ENCODE measurements at places on chromosomes 13 and 19.

DNA sequence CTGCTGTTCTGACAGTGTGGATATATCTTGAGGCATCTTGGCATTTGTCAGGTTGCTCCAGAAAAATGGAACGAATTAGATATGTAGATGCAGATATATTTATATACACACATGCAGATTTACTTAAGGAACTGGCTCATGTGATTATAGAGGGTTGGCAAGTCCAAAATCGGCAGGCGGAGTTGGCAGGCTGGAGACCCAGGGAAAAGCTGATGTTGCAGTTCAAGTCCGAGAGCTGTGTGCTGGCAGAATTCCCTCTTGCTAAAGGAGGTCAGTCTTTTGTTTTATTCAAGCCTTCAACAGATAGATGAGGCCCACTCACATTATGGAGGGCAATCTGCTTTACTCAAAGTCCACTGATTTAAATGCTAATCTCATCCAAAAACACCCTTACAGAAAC is 24.4 kb upstream of the CSNK1A1L start:
- no peak for DNase-seq

DNA sequence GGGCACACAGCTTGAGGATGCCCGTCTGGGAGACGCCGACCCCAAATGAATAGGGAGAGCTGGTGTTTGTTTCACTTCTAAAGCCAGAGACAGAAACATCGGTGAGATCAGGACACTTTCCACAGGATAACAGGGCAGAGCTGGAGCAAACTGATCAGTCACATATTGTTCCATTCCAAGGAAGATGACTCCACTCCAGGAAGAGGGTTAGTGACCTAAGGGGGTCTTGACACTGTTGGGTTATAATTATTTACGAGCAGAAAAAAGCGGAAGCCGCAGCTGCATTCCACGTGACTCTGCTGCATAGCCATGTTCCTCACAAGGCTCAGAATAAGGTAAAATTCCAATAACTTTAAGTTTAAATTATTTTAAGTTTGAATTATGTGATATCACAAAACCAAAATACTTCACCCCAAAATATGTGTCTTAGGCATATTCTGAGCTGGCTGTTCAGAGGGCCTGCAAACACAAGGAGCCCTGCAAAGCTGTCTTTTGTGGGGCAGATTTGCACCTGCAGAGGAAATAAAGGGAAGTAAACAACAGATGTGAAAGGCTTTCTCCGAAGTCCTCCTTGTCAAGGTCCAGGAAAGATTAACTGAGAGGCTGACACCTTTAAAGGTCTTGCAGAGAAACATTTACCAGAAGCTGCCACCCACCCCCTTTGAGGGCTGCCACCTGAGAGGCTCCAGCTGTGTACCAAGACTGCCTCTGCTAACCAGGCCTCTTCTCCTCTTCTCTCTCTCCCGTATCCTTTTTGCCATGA is 819.2 kb downstream of the UQCRFS1 start:
- DNase-seq: no peak

DNA sequence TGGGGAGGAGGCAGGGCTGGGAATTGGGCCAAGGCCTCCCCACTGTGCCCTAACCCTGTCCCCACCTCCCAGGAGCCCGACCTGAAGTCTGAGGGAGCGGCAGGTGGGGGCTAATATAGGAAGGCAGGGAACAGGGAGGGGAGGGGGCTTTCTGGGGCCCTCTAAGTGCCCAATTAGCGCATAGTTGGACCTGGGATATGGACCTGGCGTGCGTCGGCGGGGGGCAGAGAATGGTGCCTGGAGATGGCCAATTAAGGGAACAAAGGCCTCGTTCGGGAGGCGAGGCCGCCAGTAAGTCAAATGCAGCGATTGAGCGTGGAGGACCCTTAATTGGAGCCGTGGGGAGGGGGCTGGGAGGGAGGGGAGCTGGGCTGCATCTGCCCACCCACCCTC is at the start of gene C19orf85:
Gene C19orf85 (minus strand): TSS at position 90 of the 393 bp plus-strand sequence. CDS start 197 bp downstream, outside the sequence.
- DNase-seq: no peak

DNA sequence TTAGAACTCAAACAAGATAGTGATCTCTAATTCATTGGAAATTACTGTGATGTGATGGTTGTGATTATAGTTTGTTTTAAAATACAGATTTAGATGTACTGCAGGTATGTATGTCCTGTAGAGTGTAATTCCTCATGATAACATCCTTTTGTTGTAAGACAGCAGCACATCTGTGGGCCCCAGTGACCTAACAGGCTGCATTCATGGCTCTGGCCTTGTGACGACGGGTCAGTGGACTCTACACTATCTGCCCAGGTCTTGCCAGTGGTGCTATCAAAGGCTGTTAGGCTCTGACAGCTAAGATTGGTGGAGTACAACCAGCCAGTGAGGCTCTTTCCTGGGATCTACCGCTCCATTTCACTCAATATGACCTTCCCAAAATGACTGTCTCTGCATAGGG is 158.4 kb downstream of the MTUS2 start:
- no peak for DNase-seq

DNA sequence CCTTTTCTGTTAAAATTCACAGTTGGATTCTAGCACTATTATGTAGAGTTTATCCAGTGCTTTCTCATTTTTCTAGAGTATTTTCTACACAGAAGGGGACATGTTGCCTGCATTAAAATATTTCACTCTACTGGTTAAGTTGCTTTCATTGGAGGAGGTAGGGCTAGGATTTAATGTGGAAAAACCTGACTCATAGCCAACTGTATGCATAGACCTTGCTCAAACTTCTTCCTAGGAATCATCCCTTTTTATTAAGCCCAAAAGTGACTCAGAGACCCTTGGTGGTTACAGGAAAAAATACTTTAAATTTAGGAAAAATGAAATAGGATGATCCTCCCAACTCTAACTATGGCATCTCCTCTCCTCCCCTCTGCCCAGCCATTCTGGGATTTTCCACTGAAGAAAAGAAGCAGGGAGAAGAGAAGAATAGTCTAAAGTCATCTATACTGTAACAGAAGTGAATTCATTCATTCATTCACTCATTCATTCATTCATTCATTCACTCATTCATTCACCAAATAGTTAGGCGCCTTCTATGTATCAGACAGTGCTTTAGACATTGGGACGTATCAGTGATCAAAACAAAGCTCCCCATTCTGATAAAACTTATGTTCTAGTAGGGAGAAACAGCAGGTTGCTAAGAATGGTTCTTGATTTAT is 109.0 kb upstream of the HTR2A start:
- no peak for DNase-seq

Data from stimulated activated CD8-positive, alpha-beta memory T cell treated with anti-CD3 and anti-CD28 coated beads, Interleukin-7, amount 100 ng/mL, for 24 hours (primary cell).